ENCODE measurements at places on chromosomes 12 and 14.

DNA sequence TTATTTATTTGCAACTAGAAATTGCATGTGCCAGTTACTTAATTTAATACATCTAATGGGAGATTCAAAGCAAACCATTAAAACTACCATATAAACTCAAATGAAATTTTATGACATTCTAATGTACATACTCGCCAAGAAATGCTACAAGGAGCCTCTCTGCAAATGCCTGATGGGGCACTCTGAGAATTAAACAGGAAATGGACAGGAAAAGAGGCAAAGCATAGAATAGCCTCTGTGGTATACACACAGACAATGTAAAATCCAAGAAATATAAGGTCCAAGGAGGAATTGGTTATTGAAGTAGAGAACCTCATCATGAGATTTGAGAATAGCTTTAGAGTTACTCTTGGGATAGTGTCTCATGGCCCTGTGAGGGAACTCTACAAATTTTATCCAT lies 41.2 kb downstream of the RAB21 start:
- DNase-seq = no peak

DNA sequence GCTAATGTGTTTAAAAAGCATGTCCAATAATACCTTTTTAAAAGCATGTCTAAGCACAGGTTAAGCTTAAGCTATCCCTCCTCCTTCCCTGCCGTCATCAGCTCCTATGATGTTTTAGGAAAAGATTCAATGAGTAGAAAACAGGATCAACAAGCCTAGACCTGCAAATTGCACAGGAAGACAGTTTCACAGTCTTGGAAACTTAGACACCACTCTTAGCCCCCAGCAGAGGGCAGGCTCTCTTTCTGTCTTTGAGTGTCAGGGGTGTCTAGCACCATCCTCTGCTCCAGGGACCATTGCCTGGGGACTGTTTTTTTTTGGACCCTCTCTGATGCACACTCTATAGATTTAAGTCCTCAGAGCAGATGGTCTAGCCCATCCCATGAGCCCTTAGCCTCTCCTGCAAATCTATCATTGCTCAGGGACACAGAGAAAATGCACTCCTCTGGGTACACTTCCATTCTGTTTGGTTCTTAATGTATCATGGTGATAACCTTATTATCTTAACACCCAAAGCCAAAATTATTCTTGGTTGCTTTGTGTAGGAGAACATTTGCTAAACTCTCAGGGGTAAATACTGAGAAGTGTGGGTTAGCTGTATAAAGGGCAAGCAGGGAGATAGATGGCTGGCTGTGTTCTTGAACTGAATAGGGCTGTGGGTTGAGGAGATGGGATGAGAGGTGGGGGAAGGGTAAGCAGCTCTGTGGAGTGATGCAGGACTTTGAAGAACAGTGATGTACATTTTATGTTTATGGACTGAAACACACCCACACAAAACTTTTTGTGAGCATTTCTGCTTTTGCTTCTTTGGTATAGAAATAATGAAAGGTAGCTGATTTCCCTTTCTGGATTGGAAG lies 259.9 kb upstream of the DDHD1 start:
- DNase-seq = no peak

GRCh38 chr12:110171186-110171538 lies 47.0 kb downstream of the IFT81 start:
- no peak for DNase-seq

- DNase-seq = no peak
These were observed 104.7 kb downstream of the RFLNA start for GRCh38 chr12:124399622-124400021.

- no peak for DNase-seq
These were observed 1.3 kb downstream of the SDR9C7 start for GRCh38 chr12:56932867-56933266.

DNA sequence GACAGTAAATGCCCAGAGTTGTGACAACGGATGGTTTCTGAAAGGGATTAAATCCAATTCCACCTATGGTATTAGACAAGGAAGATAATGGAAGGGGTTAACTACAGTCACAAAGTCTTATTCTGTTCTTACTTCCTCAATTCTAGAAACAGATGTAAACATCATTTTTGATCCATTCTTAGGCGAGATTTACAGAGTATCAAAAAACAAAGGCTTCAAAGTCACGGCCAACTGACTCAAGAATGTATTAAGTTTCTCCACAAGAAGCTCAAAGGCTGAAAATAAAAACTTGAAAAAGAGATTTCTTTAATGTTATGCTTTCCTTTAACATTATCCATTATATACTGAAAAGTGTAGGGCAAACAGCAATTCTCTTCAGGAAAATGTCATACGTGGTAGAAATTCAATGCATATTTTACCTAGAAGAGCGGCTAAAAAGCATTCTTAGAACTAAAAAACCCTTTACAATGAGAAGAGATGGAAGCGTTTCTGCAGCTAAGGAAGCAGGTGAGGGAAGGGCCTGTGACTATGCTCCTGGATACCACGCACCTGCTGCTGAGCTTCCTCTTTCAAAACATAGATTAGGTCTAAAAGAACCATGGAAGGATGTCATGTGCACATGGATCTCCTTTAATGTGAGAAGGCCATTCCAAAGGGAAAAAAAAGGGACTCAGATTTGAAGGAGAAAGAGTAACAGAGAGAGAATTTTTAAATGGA lies 185.8 kb downstream of the STXBP6 start:
- peak; percentile 85 for DNase-seq

- peak; percentile 96 for DNase-seq
These were observed at the start of gene MRPL52 for GRCh38 chr14:22829661-22830442. Gene MRPL52, plus strand, starts transcription at chr14:22829887. Its CDS starts 26 bp downstream, at chr14:22829913.

DNA sequence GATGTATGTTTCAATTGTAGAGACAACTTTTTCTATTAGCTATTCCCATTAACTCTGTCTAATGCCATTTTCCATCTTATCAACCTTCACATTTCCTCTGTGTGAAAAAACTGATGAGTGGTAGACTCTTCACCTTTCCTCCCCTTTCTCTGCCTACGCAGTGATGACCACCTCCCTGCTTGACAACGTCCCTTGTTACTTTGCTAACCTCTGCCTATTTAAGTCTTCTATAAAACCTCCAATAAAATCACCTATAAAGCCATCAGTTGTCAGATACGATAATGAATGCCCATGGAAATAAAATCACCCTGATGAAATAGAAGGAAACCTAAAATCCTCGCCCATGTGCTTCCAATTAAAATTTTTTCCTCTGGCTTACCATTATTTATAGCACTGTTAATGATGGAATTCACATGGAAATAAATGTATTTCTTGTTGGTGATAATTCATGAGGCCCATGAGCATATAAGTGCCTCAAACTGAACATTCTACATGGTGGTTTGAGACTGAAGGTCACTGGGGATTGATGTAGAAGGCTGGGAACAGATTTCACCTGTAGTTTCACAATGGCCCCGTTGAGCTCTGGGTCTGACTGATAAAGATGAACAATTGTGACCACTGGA lies 1454.0 kb upstream of the SEL1L start:
- DNase-seq = no peak

GRCh38 chr12:80846952-80847351 lies 90.8 kb downstream of the LIN7A start:
- DNase-seq = peak; percentile 82

DNA sequence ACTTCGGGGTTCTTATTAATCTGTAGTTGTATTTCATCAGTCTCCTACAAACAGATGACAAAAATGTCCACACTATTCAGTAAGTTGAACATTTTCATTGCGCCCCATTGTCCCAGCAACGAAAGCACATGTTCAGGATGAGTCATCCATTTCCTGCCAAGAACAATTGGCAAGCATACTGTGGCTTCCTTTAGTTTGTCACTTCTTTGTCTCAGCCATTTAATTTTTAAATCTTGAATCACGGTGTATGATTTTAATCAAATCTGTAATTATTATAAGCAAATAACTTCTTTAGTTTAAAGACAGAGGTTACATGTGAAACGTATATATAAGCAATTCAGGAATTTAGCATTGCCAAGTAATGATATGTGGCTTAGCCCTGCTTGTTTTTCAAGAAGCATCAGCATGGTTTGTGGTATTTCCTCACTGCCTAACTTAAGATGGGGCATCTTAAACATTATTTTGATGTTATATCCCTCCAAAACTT lies 211.3 kb upstream of the KRR1 start:
- no peak for DNase-seq

- DNase-seq = no peak
These were observed 2.2 kb downstream of the GABARAPL1 start for GRCh38 chr12:10214895-10215267.

DNA sequence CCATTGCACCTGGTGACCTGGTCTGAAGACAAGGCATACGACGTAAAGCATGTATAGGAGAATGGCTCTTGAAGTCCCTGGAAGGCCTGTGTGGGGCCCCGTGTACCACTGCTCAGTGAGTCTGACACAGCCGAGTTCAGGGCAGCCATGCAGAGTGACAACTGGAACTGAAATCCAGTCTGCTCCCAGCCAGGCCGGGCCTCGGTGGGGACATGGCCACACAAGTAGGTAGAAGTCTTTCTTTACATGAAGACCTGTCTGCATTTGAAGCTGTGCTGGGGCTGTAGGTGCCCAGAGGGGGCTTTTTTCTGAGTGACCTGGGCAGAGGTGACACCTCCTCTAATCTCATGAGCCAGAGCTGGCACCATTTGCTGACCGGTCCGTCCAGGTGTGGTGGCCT lies 35.7 kb downstream of the ADGRD1 start:
- no peak for DNase-seq

GRCh38 chr14:87503711-87504110 lies 489.3 kb downstream of the GALC start:
- no peak for DNase-seq

DNA sequence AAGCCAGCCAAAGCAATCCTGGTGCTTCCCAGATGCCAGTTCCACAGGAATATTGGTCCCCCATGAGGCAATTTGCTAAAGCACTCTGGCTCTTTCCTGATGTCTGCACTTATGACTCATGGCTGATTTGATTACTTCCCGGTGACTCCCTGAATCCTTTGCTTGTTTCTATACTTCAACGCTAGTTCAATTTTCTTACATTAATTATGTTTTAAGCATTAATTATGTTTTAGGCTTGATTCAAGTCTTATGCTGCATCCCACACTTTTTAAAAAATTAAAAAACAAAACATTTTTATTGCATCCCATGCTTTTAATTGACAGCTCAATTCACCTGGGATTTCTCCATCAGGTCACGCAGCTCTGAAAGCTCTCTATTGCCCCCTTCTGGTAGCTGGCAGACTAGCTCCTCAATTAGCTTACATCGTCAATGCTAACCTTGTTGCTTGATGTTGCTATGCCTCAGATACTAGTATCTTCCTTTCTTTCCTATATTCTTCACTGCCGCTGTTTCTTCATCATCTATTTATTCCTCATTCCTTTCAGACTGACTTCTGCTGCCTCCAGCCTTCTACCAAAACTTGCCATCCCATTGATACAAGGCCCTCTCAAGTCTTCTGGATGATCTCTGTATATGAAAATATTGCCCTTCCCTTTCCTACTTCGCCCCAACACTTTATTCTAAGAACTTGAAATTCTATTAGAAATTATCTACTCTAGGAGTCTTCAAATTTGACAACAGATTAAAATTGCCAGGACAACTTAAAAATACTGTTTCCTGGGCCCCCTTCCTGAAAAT lies 32.0 kb downstream of the TSHR start:
- peak; percentile 62 for DNase-seq

GRCh38 chr12:7327918-7328317 lies 24.0 kb downstream of the ACSM4 start:
- DNase-seq = no peak

- DNase-seq = no peak
These were observed 278.1 kb upstream of the FAR2 start for GRCh38 chr12:28870839-28871440.

GRCh38 chr14:91338379-91338778 lies 79.2 kb downstream of the CCDC88C start:
- DNase-seq = no peak

- no peak for DNase-seq
These were observed 351.1 kb upstream of the FLRT2 start for GRCh38 chr14:85178864-85179263.

- no peak for DNase-seq
These were observed 8.5 kb upstream of the SVOP start for GRCh38 chr12:109029411-109029810.

DNA sequence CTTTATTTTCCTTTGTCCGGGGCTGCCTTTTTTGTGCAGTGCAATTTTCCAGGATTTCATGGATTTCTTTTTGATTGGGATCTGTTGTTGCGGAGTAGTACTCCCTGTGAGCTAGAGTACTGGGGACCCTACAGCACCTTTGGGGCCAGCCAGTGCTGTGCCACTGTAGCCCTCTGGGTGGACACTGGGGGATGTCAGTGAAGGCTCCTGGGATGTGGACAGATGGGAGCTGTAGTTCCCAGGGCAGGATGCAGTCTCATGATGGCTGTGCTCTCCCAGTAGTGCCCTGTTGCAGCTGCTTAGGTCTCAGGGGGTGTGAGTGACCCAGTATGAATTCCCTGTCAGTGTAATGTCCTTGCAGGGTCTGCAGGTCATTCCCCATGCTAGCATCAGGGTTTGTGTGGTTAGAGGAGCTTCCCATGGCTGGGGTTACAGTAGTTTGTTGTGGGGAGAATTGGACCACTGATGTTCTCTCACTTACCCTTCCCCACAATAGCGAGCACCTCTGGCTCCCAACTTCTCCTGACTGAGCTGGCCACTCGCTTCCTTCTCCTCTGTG lies 72.2 kb downstream of the BRMS1L start:
- DNase-seq = no peak

- DNase-seq = no peak
These were observed 38.0 kb downstream of the CHGA start for GRCh38 chr14:92960706-92961566.

DNA sequence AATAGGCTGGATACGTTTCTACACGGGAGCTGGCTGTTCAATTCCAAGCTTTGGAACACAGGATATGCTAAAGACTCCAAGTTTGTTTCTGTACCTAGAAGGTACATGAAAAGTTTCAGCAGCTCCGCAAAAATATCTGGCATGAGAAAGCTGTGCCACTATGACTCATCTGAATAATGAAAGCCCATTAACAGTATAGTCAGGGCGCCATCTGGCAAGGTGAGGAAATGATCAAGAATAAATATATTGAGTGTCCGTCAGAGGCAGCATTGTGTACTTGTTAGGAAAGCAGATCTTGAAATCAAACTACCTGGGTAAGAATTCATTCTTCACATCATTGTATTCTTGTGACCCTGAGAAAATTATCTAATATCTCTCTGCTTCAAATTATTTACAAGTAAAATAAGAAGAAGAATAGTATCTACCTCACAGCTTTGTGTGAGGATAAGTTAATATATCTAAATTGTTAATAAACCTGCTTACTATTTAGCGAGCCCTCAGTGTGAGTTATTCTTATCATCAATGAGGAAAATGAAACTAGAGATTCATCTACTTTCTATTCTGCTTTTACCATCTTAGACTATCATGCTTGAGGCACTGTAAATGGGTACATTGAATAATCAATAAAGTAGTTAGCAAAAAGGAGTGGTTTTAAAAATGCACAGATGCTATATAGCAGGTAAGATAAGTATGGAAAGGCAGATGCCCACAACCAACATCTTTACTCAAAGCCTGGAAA lies 53.5 kb downstream of the FSCB start:
- no peak for DNase-seq

- DNase-seq = peak; percentile 88
These were observed 8.7 kb upstream of the SELPLG start for GRCh38 chr12:108642269-108642870.

- no peak for DNase-seq
These were observed 195.5 kb upstream of the DAAM1 start for GRCh38 chr14:58992935-58993334.

GRCh38 chr12:23561364-23562345 lies 387.8 kb downstream of the SOX5 start:
- no peak for DNase-seq

GRCh38 chr12:57146961-57147944 lies at the start of gene LRP1-AS:
Gene LRP1-AS, minus strand, starts transcription at chr12:57147619.
- DNase-seq = no peak

GRCh38 chr12:108363165-108363564 lies 24.1 kb upstream of the CMKLR1 start:
- DNase-seq = no peak

- DNase-seq = no peak
These were observed 14.7 kb downstream of the CPSF6 start for GRCh38 chr12:69254046-69254445.
